ENCODE measurements at places on chromosomes 13 and 19.
A peak's percentile ranks its signal among the peaks of the same experiment; 100 is the strongest.

DNA sequence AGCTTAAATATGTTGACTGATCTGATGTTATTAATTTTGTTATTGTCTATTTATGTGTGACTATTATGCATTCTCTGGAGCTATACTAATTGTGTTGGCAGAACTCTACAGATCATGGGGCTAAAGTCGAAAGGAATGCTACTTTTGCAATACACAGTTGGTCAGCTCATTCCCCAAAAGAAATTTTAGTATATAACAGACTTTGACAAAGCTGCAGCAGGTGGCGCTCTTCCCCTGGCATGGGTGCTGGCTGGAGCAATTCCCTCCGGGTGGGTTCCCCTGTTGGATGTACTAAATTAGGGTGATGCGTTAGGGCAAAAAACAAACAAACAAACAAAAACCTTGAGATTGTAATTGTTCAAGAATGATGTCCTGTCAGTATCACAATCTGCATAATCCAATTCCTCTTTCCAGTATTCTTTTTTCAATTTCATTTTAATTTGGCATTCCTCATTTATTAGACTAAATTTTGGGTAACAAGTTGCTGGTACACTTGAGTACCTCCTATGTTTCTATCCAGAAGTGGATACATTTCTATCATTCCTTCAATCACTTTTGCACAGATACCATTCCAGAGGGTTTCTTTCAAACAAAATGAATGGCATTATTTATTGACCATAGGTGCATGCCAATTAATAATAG lies 322.8 kb upstream of the EDNRB start:
- peak; percentile 11 for DNase-seq

DNA sequence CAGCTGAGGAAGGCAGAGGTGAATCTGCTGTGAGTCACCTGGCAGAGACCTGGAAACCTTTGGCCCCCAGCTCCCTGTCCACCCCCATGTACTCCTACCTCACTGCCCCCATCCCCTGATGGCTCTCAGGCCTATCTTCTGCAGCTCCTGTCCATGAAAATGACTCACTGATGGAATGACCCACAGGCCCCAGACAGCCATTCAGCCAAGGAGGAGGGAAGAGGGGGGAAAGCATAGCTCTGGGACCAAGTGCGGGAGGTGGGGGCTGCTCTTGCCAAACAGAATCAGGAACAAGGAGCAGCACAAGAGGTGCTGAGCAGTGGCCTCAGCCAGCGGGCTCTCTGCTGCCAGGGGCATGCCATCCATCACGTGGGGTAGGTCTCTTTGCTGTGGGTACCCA lies 111.4 kb upstream of the C1QTNF9B start:
- DNase-seq = no peak

DNA sequence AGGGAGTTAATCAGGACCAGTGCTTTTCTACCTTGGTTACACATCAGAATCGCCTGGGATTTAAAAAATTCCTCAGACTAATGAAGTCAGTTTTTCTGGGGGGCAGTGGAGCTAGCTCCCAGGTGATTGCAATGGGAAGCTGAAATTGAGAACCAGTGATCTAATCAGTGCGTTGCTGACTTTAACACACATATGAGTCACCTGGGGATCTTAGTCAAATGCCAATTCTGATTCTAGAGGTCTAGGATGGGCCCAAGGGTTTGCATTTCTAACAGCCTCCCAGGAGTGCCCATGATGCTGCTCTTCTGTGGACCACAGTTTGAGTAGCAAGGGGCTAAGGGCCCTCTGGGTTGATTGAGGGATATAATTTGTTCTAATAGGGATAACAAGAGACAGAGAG lies 54.5 kb downstream of the KL start:
- no peak for DNase-seq

- DNase-seq = no peak
Measured at GRCh38 chr19:16377521-16377920, 52.9 kb downstream of the KLF2 start.

DNA sequence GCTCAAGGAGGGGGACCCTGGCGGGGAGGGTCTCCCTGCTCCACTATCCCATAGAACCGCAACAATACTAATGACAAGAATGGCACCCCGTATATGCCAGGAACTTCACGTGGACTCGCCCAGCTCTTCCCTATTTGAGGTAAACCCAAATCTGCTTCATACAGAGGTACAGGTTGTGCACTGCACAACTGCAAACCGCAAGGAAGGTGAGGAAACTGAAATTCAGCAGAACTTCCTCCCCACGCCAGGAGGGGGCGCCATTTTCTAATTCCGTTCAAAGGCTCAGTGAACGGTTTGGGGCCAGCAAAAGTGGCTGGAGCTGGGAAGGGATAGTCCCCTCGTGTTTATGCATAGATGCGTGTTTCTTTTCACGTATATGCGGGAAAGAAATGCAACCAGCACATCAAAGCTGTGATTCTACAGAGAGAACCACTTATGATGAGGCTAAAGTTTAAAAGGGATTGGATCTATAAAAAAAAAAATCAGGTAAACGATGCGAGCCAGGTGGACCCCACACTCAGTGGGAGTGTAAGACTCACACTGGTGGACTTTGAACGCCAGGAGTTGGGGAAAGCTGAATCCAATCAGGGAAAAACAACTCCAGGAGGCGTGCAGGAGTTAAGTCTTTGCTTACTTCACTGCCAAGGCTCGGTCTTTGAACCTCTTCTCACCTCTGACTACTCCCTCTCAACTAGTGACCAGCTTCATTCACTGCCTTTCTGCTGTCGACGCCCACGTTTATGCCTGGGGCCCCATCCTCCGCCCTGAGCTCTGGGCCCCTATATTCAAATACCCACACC lies 20.3 kb downstream of the C19orf81 start:
- DNase-seq = no peak

- no peak for DNase-seq
Measured at GRCh38 chr19:29090783-29091526, 122.0 kb downstream of the UQCRFS1 start.

- DNase-seq = no peak
Measured at GRCh38 chr13:99040536-99041131, 62.8 kb upstream of the DOCK9 start.

GRCh38 chr13:84661718-84662117 lies 779.4 kb upstream of the SLITRK1 start:
- no peak for DNase-seq

GRCh38 chr19:49883094-49883493 lies 5.6 kb downstream of the TBC1D17 start:
- DNase-seq = no peak

- DNase-seq = no peak
Measured at GRCh38 chr13:66200555-66200954, 1029.6 kb downstream of the PCDH9 start.

GRCh38 chr19:15913384-15913783 lies 15.5 kb upstream of the CYP4F2 start:
- DNase-seq = no peak

DNA sequence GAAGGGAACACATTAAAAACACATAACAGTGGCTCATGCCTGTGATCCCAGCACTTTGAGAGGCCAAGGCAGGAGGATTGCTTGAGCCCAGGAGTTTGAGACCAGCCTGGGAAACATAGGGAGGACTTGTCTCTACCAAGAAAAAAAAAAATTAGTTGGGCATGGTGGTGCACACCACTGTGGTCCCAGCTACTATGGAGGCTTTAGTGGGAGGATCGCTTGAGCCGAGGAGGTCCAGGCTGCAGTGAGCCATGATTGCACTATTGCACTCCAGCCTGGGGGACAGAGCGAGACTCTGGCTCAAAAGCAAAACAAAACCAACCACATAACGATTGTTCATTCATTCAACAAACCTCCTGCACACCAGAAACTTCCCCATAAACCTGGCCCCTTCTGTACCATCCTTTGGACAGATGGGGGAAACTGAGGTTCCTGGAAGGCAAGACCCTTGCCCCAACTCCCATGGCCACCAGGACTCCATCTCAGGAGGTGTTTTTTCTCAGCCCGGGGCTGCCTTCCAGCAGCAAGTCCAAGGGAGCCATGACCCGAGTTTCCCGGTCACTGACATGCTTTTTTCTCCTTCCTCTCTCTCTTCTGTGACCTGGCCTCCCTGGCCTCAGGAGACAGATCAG lies 4.3 kb downstream of the FOSB start:
- no peak for DNase-seq

GRCh38 chr13:105827111-105827809 lies 708.2 kb downstream of the EFNB2 start:
- DNase-seq = no peak

GRCh38 chr13:111423168-111423785 lies 102.8 kb downstream of the TEX29 start:
- DNase-seq = no peak

DNA sequence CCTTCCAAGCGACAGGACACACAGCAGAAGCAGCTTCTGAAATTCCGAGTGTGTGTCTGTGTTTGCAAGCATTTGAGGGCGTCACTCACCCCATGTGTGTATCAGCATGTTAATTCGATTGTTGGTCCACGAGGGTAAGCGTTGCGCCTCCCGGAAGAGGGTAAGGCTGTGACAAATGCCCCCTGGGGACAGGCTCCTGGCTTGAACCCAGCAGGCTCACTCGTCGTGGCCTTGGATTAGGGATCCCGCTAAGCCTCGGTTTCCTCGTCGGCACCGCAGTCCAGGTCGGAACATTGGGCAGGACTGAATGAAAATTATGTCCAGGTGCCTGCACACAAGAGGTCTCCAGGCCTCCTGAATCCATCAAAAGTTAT lies 606 bp upstream of the STXBP2 start:
- no peak for DNase-seq

DNA sequence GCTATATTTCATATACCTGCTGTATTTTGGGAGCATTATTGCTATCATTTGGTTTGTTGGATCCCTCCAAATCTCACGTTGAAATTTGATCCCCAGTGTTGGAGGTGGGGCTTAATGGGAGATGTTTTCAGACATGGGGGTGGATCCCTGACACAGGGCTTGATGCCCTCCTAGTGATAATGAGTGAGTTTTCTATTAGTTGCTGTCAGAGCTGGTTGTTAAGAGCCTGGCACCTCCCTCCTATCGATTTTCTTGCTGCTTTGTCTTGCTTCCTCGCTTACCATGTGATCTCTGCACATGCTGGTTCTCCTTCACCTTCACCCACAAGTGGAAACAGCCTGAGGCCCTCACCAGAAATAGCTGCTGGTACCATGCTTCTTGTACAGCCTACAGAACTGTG lies 259.9 kb upstream of the STARD13 start:
- DNase-seq = no peak

DNA sequence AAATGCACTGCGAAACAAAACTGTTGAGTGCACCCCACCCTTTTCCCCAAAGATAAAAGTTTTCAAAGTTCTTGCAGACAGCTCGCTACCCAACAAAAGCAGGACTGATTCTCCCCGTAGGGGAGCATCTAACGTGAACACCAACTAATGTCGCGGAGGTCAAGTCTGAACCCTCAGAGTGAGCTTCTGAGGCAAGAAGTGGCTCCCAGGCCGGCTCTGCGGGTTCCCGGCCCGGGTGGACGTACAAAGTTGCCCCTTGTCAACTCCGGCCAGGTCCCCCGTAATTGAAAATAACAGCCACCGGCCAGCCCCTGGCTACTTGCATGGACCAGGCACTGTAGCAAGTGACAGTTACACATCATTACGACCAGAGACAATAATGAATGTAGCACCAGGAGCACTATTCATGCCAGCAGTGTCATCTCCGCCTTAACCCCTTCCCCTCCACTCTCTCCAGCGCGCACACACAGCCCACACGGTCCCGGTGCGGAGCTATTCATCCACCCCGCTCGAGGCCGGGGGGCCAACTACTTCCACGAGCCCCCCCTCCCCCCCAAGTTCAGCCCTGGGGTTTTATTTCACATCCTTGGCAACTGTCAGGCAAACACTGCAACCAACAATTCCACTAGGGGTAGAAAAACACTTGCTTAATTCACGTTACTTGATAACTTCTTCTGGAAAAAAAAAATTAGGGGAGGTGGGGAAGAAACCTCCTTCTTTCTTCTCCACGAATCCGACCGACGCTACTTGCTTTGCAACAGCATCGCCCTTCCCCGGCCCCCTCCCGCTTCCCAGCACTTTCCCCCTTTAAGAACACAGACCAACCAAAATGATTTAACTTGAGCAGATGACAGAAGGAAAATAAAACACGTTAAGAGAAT lies 1.2 kb downstream of the KLF12 start:
- no peak for DNase-seq

DNA sequence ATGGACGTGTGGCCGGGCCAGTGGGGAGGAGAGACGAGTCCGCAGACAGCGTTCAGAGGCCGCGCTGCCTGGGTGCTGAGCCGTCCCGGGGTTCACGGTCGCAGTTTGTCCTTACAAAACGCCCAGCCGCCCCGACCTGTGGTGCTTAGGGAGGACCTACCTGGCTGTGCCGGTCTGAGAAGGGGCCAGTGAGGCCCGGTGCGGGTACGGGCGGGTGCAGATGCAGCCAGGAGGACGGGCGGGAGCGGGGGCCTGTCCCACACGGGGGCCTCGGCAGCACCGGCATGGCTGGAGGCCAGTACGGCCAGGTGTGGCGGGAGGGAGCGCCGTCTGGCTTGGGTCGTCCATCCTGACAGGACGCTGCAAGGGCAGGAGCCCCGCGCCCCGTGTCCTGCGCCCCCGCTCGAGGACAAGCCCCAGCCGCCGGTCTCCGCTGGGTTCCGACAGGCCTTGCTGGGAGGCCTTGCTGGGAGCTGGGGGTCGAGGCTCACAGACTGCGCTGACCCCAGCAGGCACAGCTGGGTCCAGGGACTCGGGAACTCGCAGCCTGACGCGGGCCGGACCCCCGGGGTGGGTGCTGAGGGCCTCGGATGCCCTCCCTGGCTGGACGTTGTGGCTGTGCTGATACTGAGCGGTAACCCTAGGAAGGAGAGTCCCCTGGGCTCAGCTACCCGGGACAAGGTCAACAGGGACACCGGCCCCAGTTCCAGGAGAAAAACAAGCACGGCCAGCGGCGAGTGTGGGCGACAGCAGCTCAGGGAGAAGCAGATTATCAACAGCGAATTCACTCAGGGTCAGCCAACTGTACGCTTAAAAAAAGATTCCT lies 5.3 kb upstream of the PROZ start:
- no peak for DNase-seq

DNA sequence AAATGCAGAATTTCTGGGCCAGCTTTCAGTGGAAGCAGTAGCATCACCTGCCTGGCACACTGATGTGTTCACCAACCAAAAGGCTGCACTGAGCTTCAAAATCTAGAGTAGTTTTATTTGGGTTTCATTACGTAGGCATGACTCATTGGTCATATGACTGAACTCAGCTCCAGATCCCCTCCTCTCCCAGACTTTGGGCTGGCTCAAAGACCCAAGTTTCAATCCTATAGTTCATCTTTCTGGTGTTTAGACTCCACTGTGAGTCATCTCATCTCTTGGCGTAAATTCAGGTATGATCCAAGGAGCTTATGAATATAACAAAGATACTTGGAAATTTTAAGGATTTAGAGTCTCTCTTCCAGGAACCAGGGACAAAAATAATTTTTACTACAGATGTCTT lies 17.7 kb downstream of the ZMYM5 start:
- no peak for DNase-seq

DNA sequence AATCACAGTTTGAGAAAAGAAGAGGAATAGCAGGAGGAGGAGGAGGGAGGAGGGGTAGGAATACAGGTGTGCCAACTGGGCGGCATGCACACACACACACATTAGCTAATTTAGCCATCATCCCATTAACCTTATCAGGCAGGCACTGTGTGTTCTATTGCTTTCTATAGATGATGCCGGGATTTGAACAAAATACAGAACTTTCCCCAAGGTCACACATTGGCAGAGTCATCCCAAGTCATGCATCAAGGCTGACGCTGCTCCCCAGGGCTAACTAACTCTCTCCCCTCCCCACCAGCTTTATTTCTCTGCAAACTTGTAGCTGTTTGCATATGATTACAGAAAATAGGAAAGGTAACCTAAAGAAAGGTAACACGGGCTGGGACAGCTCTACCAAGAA lies 83.0 kb downstream of the NUFIP1 start:
- DNase-seq = no peak

- DNase-seq = no peak
Measured at GRCh38 chr19:18610245-18610555, 2.5 kb upstream of the TMEM59L start.

- no peak for DNase-seq
Measured at GRCh38 chr19:38975861-38976271, 324 bp upstream of the FBXO17 start.

Data from NCI-H187 treated with DMSO at 0.1 percent for 48 hours (cell line).